ENCODE measurements at places on chromosomes 6 and 20.

DNA sequence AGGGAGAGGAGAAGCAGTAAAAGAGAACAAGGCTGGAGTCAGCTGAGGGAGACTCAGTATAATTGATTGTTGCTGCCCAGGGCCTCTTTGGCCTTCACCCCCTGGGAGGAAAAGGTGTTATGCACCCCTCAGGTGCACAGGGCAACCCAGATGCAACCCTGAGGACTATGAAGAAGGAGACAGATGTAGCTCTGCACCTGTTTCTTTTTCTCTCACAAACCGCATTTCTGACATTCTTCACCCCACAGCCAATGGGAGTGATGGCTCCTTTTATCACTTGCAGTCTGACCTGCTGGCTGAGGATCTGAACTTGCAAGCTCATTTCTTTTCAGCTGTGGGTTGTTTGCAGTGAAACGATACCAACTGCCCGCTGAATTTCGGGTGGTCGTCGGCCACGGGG is 64.1 kb upstream of the F13A1 start:
- DNase-seq, result no peak

- DNase-seq, result no peak
Measured at GRCh38 chr20:51494241-51495110, 48.0 kb downstream of the NFATC2 start.

- no peak for DNase-seq
Measured at GRCh38 chr6:636488-636887, 20.4 kb downstream of the HUS1B start.

- no peak for DNase-seq
Measured at GRCh38 chr6:151534576-151534975, 40.8 kb downstream of the CCDC170 start.

DNA sequence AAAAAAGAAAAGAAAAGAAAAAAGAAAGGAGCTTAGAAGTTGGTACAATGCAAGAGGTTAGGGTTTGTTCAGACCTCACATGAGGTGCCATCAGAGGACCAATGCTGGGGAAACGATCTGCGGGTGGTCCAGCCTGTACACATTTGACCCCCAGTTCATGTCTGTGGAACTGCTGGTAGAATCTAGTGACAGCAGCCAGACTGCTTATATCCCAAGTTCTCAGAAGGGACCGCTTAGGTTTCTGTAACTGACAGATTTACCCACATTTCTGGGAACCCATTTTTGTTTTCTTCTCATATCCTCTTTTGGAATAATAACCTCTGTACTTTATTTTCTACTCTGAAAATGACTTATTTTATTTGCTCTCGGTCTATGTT is 4.7 kb downstream of the PPP1R18 start:
- DNase-seq, result no peak

GRCh38 chr6:140175486-140175885 is 801.0 kb upstream of the CITED2 start:
- DNase-seq, result no peak

DNA sequence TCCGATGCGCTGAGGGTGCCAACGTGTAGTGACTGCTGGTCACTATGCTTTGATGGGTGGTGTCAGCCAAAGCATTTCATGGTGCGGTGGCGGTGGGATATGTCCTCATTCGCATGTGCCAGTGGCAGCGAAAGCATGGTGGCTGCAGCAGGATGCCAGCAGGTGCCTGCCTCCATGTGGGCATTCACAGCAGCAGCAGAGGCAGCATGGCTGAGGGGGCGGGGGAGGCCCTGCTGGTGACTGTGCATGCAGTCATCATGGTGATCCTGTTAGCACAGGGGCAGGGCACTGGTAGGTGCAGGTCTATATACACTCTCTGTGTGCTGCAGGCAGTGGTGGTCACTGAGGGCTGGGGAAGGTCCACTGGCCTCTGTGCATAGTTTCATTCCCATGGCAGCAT is 22.0 kb downstream of the FIG4 start:
- no peak for DNase-seq

GRCh38 chr20:4488407-4489339 is 233.0 kb upstream of the PRND start:
- DNase-seq, result no peak

GRCh38 chr20:22577515-22578220 is 6.7 kb downstream of the FOXA2 start:
- no peak for DNase-seq

GRCh38 chr6:71204741-71205140 is 83.9 kb upstream of the OGFRL1 start:
- no peak for DNase-seq

DNA sequence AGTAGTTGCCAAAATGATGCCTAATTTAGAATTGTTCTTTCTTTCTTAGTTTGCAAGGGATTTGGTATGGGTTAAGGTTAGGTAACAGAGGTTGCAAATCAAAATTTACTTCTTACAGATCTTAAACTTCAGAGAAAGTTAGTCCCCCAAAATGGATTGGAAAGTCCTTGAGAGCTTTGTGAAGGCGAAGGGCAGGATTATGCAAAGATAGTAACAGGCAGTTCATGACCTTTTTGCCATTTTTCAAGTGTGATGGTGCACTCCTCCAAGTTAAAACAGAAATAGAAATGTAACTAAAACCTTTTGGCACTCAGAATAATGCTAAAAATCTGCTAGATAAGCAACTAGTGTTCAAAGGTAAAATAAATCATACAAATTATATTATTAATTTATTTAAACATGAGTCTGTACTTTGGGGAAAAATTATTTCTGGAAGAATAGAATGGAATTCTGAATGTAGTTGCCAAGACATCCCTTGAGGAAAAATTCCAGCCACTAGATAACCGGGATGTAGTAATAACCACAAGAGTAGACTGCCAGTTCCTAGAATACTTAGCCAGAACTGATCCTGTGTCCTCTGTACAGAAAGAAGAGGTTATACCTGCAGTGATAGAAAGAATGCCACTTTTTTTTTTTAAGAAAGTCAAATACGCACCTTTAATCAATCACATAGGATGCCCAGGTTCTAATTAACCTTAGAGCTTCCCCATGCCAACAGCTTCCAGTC is 31.8 kb upstream of the DAAM2 start:
- DNase-seq, result no peak

DNA sequence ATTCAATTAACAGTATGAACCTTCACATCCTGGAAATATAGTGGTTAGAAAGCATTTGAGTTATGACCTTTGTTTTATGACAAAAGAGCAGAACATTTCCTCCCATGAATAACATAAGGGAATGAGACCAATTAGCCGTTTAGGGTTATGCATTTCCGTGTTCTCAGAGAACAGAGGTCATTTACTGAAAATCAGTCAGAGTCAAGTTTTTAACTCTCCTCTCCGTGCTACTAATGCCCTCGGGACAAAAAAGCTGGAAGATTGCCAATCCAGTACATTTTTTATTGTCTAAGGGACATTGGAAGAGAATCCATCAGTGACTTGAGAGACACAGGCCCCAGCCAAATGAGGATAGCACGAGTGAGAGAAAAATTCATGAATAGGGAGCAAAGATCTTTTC is 632.7 kb downstream of the RFPL4B start:
- no peak for DNase-seq

DNA sequence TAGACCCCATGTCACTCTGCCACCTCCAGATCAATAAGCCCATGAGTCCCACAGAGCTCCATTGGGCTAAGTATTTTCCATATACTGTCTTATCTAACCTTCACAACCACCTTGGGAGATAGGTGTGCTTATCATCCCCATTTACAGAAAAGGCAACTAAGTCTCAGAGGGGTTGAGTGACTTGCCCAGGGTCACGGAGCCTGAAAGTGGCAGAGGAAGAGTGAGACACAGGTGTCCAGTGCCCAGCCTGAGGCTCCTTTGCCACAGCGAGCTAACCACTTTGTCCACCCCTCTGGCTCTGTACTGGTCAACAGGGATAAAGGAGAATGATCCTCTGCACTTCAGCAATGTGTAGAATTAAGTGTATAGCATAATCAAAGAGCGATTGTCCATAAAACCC is 124.5 kb downstream of the GMDS start:
- no peak for DNase-seq

DNA sequence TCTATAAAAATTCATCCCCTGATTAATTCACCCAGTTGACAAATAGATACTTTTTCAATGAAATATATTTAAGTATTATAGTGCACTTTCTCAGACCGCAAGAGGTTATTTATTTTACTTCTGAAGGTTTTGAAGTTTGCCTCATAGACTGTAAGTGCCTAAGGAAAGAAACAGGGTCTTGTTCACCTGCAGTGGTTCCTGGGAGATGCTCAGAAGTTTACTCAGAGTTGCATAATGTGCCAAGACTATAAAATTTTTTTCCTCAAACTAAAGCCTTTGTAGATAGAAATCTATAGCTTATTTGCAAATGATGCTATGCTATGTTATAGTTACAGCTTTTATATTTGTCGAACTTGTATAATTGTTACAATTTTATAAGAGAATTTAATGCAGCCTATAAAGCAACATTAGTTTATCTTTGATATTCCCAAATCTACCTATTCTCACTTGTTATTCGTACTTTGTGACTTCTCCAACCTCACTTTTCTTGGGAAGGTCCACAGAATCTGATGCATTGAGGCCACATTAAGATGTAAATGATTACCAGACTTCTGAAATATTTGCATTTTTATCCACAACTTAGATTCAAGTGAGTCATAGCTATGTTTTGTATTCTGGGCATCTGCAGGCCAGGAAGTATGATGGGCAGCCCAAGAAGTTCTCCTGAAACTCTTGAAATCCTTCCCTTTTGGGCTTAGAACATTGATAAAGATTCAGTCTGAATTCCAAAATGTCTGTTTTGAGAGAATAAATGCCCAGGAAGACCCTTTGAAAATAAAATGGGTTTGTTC is 35.7 kb downstream of the KCNQ5 start:
- no peak for DNase-seq

GRCh38 chr6:137076277-137077068 is 31.7 kb upstream of the IL20RA start:
- DNase-seq, result peak; percentile 71

GRCh38 chr6:33742092-33742491 is 4.6 kb downstream of the IP6K3 start:
- no peak for DNase-seq

- DNase-seq, result peak; percentile 25
Measured at GRCh38 chr6:138944412-138944811, 43.6 kb downstream of the REPS1 start.

DNA sequence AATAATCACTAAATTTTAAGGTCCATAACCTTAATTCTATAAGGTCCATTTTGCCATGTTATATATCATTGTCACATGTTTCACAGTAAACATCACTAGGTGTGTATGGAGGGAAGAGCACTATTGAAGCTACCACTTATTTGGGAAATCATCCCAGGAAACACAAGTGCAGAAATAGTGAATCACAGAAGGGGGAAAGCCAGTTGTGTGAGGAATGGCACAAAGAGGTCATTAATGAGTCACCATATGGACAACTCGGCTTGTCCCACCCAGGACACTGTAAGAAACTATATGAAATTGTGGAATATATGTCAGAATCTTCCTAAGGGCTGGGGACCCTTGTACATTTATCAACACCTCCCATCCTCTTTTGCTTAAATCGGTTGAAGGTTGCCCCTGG is 13.7 kb downstream of the BTN3A1 start:
- no peak for DNase-seq

DNA sequence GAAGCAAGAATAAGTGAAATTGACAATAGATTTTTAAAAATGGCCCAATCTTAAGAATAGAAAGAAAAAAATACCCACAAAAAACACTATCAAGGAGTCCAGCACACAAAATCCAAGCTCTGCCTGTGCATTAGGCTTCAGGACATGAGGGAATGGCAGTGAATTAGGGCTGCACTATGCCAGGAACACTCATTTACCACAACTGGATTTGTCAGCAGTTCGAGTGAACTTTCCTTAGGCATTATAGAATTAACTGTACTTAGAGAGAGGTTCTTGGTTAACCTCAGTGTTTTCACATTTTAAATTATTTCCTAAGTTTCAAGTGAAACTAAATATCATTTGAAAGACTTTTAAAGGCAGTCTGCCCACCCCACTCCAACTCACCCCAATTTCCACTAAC is 34.8 kb downstream of the SLC22A3 start:
- no peak for DNase-seq

GRCh38 chr6:27176523-27177484 is 70.7 kb upstream of the PRSS16 start:
- DNase-seq, result peak; percentile 69

DNA sequence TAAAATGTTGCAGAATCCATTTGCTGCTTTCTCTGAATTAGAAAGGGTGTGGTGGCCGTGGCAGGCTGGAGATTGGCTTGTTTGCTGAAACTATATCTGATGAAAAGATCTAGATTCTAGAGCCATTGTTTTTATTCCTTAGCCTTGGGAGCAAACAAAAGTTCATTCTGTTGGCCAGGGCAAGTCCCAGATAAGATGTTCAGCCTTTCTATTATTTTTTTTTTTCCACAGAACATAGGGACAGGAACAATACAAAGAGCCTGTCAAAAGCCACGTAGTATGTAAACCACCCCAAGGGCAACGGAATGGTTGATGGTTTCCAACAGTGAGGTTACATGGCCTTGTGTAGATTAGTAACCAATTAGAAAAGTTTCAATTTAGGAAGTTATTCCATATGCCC is 119.9 kb upstream of the SLC22A16 start:
- no peak for DNase-seq

GRCh38 chr6:148932208-148932607 is 185.4 kb downstream of the UST start:
- no peak for DNase-seq

GRCh38 chr6:128150376-128150775 is 249.5 kb upstream of the THEMIS start:
- DNase-seq, result no peak

GRCh38 chr20:20630551-20630950 is 81.9 kb downstream of the RALGAPA2 start:
- no peak for DNase-seq

- DNase-seq, result no peak
Measured at GRCh38 chr20:47349365-47350180, 6.9 kb downstream of the ZMYND8 start.

GRCh38 chr6:5582762-5583161 is 321.4 kb downstream of the FARS2 start:
- no peak for DNase-seq

DNA sequence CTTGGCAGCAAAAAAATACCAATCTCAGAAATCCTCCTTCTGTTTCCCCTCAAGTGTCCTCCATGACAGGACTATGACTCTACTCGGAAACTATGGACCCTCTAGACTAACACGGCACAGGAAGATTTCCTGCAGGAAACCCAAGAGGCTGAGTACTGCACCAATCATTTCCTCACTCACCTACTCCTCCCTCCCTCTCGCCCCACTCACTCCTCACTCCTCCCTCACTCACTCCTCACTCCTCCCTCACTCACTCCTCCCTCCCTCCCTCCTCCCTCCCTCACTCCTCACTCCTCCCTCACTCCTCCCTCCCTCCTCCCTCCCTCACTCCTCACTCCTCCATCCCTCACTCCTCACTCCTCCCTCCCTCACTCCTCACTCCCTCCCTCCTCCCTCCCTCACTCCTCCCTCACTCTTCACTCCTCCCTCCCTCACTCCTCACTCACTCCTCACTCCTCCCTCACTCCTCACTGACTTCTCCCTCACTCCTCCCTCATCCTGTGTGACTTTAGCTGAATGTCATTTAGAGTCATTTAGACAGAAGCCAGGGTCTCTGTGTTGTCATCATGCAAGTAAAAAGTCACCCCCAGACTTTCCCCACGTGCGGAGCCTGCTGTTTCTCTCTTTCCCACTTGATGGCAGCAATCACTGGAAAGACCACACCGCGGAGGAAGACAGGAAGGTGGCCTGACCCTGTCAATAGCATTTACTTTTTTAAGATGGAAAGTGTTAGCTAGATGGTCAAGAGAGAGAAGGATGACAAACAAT is 226.8 kb upstream of the PDE10A start:
- DNase-seq, result no peak
